SJCRH30 (cell line): ENCODE measurements at places on chromosomes 6 and 20. TPM values are rescaled to one million over a fixed set of nuclear protein-coding genes. Genes with fewer than 3 reads are reported as not detected.

Gene SRMS
- total RNA-seq: not detected in 2 replicates

Gene MYLK2
- total RNA-seq: 3.1 and 3.5 TPM in 2 replicates

GRCh38 chr20:2596673-2597279, 55.7 kb upstream of the NOP56 start:
- H3K4me1 ChIP-seq: peaks cover 10% of the 10 kb centered on the region
- DNase-seq: no peak
- H3K4me3 ChIP-seq: no peak overlapping the region
- no peak overlapping the region for H3K27ac ChIP-seq
- H3K27me3 ChIP-seq: no peaks in the 10 kb centered on the region

Gene SEL1L2
- total RNA-seq: not detected in 2 replicates

DNA sequence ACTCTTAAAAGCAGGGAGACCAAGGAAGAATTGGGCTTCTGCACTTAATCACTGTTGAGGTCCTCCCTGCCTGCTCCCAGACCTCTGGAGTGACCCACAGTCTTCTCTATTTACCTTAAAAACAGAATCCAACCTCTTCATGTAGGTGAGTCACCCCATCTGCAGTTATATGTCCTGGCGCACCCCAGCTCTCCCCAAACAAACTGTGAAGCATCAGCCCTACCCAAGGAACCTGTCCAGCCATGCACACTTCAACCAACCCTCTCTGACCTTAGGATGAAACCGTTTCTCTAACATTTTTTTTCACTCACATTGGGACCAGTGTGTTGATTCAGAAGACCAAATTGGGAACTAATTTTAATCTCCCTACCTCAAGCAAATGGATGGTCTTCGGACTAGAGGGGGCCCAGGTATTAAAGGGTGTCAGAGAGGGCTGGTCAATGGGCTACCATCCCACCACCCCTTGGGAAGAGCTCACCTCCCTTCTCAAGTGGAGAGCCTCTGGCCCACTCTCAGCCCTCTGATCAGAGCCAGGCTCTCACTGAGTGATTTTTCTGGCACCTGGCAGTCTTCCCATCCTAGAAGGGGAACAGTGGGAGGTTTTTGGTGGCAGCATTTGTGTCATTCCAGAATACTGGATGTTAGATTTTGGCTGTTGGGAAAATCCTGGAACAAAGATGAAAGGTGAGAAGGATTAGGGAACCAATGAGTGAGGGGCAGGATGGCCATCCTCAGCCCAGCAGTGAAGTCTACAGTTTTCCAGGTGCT, 203.6 kb downstream of the LRFN2 start:
- no peaks in the 10 kb centered on the region for H3K36me3 ChIP-seq
- no peak for DNase-seq
- no peaks in the 10 kb centered on the region for H3K27me3 ChIP-seq
- H3K4me1 ChIP-seq: no peaks in the 10 kb centered on the region
